ENCODE measurements at places on chromosomes 3 and 15.

DNA sequence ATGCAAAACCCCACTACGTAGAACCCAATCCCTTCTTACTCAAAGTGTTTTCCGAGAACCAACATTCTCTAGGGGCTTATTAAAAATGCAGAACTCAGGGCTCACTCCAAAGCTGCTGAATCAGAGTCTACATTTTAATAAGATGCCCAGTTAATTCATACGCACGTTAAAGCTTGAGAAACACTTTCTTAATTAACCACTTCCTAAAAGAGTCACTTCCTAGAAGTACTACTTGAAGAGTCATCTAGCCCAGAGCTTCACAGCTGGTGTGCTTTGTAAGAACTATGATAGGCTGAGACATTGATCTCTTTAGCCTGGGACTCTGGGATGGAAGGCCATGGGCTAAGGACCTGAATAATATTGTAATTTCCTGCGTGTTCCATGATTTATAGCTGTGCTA, 9.0 kb downstream of the COL6A5 start:
- DNase-seq, result no peak

GRCh38 chr3:79139395-79140068, 628.3 kb downstream of the ROBO1 start:
- no peak for DNase-seq

GRCh38 chr3:55333923-55334322, 153.2 kb downstream of the WNT5A start:
- DNase-seq, result no peak

DNA sequence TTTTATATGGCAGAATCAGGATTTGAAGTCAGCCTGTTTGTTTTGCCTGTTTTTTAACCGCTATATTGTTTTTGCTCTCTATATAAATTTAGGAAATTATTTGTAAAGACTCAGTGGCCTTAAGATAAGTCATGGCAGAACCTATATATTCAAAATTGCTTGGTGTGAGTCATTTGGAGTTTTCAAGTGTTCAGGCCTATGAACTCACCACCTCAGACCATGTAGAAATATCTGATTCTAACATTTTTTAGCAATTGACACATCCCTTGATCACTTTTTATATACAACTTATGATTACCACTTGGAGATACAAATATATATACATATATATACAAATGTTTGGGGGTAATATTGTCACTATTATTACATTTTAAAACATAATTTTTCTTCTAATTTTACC, 95.7 kb downstream of the VGLL3 start:
- DNase-seq, result no peak

- DNase-seq, result no peak
Observed at GRCh38 chr3:144055604-144056003, 84.0 kb downstream of the DIPK2A start.

DNA sequence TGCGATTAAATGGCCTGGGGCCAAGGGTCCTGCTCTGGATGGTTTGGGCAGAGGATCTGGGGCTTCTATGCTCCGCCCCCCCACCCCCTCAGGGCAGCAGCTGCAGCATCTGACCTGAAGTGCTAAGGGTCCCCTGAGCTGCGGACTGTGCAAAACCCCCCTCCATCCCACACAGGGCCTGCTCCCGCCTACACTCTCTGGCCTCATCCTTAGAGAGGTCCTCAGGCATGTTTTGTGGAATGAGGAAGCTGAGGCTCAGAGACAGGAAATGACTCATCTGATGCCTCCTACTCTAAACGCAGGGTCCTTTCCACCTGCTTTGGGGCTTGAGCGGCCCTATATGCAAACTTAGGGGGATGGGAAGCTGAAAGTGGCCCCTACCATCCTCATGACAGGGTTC, 59.5 kb upstream of the CTSH start:
- DNase-seq, result no peak

- no peak for DNase-seq
Observed at GRCh38 chr3:34268032-34268709, 469.7 kb downstream of the PDCD6IP start.

GRCh38 chr3:51337666-51338065, 47.4 kb upstream of the MANF start:
- no peak for DNase-seq

DNA sequence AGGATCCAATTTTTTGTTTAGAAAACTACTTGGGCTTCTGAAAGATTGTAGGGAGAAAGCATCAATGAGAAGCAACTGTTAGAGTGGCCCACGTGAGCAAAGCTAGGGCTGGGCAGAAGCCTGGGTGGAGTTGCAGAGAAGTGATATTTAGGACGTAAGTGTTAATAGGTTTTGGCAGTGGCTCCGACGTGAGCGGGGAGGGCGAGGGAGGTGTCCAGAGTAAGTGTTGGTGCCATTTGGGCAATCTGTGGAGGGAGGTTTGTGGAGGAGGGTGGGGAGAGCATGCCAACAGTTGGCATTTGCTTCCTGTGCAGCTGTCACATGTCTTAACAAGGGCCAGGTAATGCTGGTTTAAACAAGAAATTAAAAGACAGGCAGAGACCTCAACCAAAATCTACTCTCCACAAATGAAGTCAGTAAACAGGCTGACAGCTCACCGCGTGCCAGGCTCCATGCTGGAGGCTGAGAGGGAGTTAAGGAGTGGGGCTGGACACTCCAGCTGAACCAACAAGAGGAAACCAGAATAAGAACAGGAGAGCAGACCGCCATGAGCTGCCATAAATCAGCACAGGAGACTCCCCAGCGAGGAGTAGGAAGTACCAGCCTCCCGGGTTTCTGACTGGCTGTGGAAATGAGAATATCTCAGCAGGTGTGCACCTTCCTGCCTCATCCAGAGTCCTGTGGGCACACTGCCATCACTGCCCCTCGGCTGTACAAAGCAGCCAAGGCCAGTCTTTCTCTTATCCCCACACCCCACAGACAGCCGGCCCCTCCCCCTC, 232.6 kb downstream of the ABHD5 start:
- DNase-seq, result no peak

- no peak for DNase-seq
Observed at GRCh38 chr15:72866866-72867616, 83.5 kb upstream of the ADPGK start.

DNA sequence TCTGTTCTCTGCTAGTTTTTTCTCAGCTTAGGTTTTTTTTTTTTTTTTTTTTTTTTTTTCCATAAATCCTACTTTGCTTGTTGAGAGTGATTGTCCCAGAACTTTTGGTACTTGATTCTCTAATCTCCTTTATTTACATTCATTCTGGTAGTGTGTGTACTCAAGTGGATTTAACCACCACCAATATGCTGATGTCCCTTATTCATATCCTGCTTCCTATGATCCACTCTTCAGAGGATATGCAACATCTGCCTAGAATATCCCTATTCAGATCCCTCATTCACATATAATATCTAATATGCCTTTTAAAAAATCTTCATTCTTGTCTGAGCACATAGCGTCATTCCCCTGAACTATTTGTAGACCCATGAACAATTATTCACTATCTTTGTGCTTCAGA, 342.9 kb downstream of the VGLL3 start:
- no peak for DNase-seq

- DNase-seq, result no peak
Observed at GRCh38 chr15:25736461-25736860, 126.7 kb downstream of the ATP10A start.

GRCh38 chr3:194828926-194829325, 143.2 kb downstream of the FAM43A start:
- no peak for DNase-seq

DNA sequence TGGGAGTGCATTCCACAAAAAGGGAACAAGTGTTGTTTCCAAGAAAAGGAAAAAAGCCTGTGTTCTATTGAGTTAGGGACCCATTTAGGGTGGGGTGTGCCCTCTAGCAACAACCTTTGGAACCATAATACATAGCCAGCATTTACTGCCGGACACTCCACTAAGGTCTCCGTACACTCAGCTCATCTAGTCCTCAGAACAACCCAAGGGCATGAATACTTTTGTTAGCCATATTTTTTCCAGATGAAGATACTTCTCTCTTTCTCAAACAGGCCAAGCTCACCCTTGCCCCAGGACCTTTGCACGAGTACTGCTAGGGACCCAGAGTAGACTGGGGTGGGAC, 46.2 kb downstream of the GLDN start:
- no peak for DNase-seq

DNA sequence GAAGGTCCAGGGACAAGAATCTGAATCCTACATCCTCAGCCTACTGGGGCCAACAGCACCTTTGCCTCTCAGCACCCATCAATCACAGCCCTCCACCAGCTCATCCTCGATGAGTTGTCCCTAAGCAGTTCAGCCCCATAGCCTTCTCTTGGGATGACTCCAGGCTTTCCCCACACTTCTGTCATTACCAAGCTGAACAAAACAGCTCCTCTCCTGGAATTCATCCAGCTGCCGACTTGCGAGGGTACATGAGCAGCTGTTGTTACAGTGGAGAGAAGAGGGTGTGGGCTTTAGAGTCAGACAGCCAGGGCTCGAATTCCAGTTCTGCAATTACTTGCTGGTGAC, 69.0 kb upstream of the THBS1 start:
- DNase-seq, result no peak

- DNase-seq, result no peak
Observed at GRCh38 chr3:133440652-133441051, 40.8 kb downstream of the BFSP2 start.

- DNase-seq, result no peak
Observed at GRCh38 chr3:10192953-10193691, 28.4 kb downstream of the IRAK2 start.

DNA sequence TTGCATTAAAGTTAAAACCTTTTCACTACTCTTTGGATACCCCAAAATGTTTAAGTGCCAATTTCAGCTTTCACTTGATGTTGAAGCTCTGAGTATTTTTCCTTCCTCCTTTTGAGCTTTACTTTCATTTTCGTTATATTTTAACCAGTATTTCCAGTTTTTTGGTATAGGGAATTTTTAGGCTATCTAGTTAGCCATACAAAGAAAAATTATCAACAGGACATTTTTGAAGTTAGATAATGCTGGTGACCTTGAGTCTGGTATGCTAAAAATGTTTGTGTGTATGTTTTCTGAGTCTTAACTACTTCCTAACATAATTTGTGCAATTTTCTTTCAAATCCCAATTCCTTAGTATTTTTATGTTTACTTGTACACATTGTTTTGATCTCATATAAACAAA, 284.8 kb downstream of the OTOL1 start:
- DNase-seq, result no peak

DNA sequence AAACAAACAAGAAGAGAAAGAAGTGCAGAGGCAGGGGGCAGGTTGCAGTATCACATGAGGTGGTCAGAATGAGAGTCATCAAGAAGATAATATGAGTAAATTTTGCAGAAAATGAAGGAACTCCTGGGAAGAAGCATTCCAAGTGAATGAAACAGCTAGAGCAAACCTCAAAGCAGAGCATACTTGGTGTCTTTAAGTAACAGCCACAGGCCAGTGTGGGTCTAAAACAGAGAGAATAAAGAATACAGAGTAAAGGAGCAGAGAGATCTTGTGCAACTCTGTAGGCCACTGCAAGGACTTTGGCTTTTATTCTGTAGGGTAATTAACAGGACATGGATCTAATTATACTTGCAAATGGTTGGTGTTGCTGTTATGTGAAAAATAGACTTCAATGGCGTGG, 81.3 kb downstream of the STAC start:
- DNase-seq, result no peak

DNA sequence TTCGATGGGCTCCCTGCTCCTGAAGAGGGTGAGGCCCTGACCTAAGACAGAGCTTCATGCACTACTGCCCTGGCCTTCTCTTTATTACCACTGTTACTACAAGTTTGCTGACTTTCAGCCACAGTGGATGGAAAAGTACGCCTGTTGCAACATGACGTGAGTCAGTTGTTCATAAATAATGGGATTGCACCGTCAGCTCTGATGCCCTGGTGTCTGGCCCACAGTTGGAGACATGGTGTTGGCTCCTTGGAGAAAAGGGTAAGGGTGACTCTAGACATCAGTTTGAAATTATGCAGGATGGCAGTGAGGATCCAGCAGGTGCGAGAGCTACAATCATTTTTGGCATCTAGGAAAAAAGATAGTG, 5.5 kb downstream of the PAQR5 start:
- no peak for DNase-seq

- DNase-seq, result no peak
Observed at GRCh38 chr3:6254490-6254889, 606.4 kb upstream of the GRM7 start.

DNA sequence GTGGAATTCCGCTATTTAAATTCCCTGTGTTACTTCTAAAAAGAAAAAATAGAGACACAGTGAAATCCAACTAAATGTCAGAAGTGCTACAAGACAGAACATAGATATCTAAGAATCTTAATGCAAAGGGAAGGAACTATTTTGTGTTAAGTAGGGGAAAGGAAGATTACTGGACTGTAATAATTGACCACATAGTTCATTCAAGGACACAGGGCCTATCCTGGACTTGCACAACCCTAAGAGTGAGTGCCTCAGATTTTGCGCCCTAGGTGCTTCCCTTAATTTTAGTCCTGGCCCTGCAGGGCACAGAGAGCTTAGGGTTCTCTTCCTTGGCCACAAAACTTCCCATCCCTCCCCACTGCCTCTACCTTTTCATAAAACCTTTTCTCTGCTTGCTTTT, 3.5 kb upstream of the IL20RB start:
- DNase-seq, result no peak

- no peak for DNase-seq
Observed at GRCh38 chr3:111956995-111957734, 21.7 kb upstream of the ABHD10 start.

- DNase-seq, result no peak
Observed at GRCh38 chr3:45573591-45573990, 21.0 kb upstream of the LIMD1 start.

GRCh38 chr3:37287776-37288175, 113.4 kb upstream of the LRRFIP2 start:
- no peak for DNase-seq

DNA sequence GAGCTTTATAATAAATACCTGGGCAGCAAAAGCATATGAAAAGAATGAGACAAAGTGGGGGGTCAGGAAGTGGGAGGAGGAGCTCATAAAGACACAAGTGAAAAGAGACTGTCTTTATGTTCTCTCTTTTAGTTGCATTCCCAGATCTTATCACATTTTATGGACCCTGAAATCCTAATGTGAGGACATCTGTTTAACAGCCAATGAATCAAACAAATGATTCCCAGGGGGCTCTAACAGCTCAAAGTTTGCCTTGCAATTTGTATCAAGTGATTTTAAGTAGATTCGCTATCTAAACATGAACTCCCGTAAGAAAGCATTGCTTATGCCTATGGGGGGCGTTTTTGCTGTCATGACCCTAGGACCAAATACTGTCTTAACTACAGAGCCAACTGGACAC, 332.3 kb upstream of the CNTN4 start:
- no peak for DNase-seq

GRCh38 chr3:141012571-141012970, 38.6 kb upstream of the SPSB4 start:
- no peak for DNase-seq

DNA sequence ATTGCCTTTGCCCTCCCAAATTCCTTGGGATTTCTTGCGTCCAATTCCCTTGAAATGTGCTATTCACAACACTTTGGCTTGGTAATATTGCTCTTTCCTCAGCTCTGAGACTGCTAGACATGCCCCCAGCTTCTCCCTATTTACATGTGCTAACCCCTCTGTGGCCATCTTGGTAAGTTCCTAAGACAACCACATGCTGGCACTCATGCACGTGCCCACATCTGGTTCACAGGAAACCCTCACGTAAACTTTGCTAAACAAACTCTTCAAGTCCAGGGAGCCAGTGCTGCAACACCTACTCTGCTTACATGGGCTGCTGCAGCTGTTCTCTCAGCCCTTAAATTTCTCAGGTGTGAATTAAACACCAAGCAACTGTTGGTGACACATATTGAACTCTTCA, 121.8 kb downstream of the ADAMTSL3 start:
- no peak for DNase-seq

- DNase-seq, result no peak
Observed at GRCh38 chr3:194340757-194341400, 10.2 kb downstream of the CPN2 start.
